ENCODE measurements at places on chromosomes 7 and 10.

- DNase-seq = no peak
Observed at GRCh38 chr10:62665771-62666170, 138.7 kb upstream of the ADO start.

DNA sequence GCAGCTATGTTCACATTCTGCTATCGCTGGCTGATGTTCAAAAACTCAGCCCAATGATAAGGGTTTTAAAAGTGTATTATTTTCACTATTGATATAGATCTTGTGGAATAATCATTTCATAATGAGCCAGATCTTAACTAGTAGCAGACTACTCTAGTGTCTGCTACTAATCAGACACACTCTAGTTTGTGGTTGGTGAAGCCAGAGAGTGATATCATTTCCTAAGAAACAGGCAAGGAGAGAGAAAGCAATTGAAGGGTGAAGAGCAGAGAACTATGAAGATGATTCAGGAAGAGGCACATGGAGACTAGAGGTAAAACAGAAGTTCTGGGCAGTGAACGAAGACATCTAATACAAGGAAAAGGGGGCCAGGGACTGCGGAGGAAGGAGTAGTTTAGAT lies 58.2 kb upstream of the BET1 start:
- no peak for DNase-seq

DNA sequence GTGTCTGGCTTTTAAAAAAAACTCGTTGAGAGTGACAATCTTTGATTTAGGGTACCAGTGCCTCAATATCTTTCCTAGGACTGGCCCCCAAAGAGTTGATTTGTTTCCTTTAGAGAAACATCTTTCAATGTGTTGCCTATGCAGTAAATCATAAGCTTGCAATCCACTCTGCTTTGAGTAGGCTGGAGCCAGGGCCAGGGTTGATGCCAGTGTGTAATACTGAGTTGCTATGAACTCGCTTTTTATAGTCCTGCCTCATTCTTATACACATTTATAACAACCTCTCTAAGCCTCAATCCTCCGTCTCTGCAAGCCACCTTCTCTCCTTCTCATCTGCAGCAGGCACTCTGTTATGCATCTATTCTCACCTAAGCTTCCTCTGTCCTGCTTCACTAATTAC lies 674.9 kb upstream of the POM121L12 start:
- no peak for DNase-seq

DNA sequence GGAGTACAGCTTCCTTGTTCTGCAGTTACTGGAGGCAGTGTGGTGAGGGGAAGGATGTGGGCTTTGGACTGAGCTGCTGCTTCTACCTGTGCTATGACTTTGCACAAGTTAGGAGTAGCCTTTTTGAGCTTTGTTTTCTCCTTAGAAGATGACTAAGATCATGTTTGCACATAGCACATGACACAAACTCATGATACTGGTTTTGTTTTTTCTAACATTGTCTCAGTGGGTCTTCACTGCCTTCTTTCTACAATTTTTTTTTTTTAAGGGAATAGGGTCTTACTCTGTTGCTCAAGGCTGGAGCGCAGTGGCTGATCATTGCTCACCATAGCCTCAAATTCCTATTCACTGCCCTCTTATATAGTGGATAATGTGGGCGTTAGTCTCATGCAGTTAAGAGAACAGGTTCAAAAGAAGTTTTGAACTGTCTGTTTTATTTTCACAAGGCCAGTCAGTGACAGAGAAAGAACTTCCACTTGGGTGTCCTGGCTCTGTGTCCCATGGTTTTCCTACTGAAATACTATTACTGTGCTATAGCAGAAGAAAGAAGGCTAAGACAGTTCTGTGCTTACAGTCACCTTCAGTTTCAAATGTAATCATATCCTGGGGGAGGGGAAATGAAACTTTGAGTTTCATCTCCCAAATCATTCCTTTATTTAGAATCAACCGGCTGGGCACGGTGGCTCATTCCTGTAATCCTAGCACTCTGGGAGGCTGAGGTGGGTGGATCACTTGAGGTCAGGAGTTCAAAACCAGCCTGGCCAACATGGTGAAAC lies 72.0 kb downstream of the KAT6B start:
- DNase-seq = no peak

DNA sequence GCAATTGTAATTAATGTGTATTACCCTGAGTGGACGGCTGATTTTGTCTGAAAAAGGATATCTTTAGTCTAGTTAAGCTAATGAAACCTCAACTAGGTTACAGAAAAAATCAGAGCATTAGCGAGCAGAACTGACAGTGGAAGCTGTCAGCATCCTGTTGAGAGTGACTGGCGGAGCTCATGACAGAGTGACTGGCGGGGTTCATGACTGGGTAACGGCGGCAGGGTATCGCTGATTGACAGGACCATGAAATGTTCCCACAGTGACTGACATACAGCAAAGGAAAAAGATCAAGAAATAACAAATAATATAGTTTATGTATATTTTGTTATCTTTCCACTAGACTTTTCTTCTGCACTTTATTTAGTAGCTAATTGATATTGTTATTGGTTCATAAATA lies 202.5 kb upstream of the AGK start:
- no peak for DNase-seq

- no peak for DNase-seq
Observed at GRCh38 chr10:113073549-113074189, 123.6 kb downstream of the TCF7L2 start.

DNA sequence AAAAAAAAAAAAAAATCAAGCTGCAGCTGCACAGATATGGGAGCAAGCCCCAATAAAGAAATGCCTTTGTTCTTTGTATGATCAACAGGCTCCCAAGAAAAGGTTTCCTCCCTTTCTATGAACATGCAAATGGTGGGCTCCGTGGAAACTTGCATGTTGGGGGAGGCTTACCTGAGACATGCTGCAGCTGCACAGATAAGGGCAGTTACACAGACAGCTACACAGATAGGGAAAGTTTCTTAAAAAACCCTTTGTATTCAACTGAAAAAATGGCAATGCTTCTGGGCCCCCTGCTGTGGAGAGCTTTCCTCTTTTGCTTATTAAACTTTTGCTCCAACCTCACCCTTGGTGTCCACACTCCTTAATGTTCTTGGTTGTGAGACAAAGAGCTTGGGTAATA lies 29.8 kb upstream of the ZNF746 start:
- DNase-seq = no peak

- no peak for DNase-seq
Observed at GRCh38 chr10:24579906-24580305, 143.8 kb downstream of the ARHGAP21 start.

GRCh38 chr7:32500922-32501341 lies 5.6 kb downstream of the AVL9 start:
- DNase-seq = no peak

- no peak for DNase-seq
Observed at GRCh38 chr7:106083717-106084116, 28.4 kb downstream of the SYPL1 start.

- no peak for DNase-seq
Observed at GRCh38 chr10:106440767-106441166, 723.7 kb downstream of the SORCS1 start.

- no peak for DNase-seq
Observed at GRCh38 chr7:155490697-155491628, 33.0 kb downstream of the EN2 start.

DNA sequence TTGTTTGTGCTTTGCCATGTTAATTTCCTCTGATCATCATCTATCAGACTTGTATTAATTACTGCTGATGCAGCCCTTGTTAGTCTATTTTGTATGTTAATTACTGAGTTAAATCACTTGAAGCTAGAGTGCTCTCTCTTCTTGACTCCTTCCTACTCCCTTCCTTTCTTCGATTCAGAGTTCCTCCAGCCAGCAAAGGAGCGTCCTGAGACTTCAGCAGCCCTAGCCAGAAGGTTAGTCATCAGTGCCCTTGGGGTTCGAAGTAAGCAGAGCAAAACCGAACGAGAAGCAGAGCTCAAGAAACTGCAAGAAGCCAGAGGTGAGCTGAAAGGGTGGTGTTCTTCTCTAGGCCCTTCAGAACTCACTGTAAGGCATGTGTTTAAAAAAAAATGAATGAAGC lies 32.1 kb downstream of the LOXL4 start:
- DNase-seq = no peak

GRCh38 chr7:134083766-134084487 lies 43.2 kb upstream of the LRGUK start:
- DNase-seq = no peak

DNA sequence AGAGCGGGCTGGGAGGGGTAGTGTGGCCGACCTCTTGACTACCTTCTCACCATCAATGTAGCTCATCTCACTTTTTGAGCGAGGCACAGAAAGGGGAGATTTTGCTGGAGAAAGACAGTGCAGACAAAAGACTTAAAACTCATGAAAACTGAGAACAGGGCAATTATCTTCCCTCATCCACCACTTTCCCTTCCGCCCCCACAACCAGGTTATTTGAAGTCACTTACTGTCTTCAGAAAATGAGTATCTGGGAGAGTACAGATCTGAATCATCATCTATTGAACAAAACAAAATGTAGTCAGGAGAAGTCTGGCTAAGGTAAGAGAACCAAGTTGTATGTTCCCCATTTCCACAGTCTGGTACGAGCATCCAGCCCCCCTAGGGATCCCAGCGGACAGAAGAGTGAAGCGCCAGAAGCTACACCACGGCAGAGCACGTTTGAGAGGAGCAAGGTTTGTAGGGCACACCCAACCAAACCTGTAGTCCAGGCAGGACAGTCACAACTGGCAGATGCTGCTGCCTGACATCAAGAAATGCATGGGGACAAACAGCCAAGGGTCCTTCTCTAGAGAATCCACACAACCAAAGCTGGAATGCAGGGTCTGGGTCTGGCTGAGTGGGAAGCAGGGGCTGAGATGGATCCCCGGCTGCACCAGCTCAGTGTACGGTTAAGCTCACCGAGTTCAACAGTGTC lies 93.4 kb upstream of the PDLIM1 start:
- DNase-seq = no peak

- no peak for DNase-seq
Observed at GRCh38 chr10:113322843-113323242, 230.0 kb upstream of the HABP2 start.

DNA sequence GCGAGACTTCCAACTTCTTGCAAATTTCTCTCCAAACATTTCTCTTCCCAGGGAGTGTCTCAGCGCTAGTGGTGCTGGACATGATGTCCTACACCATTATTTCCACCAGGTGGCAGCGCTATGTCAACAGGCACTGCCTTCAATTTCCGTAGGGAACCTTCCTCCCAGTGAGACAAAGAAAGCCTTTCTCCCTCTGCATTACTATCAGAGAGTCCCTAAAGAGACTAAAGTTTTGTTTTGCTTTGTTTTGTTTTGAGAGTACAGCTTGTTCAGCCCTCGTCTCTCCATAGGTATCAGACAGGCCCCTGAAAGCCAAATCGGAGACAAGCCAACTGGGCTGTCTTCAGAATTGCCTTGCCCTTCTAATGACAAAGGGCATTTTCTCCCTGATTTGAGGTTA lies 44.2 kb upstream of the GGCT start:
- peak; percentile 10 for DNase-seq

DNA sequence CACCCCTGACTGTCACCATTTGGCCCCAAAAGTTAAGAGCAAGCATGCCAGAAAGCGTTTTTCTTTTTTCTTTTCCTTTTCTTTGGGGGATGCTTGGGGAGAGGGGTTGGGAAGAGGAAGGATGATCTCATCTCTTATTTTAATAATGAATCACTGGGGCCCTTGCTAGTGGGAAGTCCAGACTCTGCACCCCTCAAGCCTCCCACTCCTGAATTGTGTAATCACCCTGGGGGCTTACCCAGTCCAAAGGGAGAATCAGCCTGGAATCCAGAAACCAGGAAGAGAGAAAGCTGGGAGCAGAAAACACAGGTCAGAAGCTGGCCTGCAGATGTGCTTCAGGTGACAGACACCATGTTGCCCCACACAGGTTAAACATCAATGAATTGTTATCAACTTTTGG lies 14.7 kb upstream of the HABP2 start:
- no peak for DNase-seq

DNA sequence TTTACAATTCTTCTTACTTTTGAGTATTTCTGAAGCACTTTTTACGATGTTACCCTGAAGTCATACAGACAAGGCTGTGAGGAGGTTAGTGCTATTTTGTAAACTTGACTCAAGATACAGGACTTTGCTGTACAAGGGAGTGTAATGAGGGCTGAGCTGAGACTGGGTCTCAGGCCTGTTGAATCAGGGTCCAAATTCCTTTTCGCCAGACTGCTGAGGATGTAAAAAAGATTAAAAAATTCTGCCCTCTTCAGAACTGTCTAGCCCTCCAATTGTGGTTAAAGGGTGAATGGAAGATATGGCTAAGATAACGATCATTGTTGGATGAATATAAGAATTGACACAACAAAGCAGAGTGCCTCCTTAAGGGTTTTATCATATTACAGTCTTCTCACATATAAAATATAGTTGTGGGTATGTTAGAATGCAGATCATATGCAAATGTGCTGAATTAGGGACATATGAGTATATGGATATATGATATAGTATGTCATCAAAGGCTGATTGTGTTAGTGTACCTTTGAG lies 165.4 kb downstream of the SUGCT start:
- no peak for DNase-seq

DNA sequence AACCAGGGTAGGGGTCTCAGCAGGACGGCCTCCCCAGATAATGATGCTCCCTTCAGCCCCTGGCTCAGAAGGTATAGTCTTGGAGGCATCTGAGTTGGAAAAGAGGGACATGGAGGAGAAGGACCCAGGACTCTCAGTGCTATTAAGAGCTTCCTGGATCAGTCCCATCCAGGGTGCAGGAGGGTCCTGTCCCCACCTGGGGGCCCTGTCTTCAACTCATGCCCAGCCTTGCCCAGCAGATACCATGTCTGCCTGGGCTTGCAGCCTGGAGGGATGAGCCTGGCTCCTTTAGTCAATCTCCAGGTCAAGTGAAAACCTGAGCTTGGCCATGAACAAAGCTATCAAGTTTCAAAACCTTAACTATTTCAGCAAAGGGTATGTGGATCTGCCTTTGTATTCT lies 67.6 kb downstream of the PRTFDC1 start:
- DNase-seq = no peak

GRCh38 chr10:93066544-93066913 lies 5.9 kb downstream of the CYP26C1 start:
- no peak for DNase-seq

- no peak for DNase-seq
Observed at GRCh38 chr7:27112955-27113949, 10.8 kb upstream of the HOXA2 start.

- DNase-seq = no peak
Observed at GRCh38 chr7:144784943-144785342, 50.9 kb downstream of the TPK1 start.

DNA sequence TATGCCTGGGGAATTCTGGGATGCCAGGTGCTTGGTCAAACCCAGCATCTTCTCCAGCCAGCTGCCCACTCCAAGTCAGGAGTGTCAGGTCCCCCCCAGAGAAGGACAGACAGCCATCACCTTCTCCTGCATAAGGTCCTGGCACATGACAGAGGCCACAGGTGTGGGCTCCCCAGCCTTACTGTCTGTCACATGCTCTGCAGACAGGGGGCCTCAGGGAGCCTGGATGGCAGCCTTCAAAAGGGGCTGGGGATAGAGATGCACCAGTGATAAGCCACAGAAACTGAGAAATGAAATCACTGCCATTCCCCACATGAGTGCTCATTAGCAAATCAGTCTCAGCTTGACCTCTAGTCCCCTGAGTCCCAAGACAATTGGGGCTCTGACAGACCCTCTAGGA lies 72.9 kb downstream of the PLXNA4 start:
- no peak for DNase-seq

GRCh38 chr10:1037098-1037497 lies 11.4 kb upstream of the IDI2 start:
- DNase-seq = no peak

Data from T-helper 9 cell (primary cell).